Cerebellum (tissue), 4 donors: ENCODE measurements at places on chromosomes 2 and 18. TPM values are rescaled to one million over a fixed set of nuclear protein-coding genes. Genes with fewer than 3 reads are reported as not detected.

Gene DSG4
- total RNA-seq, result not detected

- no peak for DNase-seq
Observed at GRCh38 chr2:10678225-10678624, 11.6 kb downstream of the NOL10 start.

DNA sequence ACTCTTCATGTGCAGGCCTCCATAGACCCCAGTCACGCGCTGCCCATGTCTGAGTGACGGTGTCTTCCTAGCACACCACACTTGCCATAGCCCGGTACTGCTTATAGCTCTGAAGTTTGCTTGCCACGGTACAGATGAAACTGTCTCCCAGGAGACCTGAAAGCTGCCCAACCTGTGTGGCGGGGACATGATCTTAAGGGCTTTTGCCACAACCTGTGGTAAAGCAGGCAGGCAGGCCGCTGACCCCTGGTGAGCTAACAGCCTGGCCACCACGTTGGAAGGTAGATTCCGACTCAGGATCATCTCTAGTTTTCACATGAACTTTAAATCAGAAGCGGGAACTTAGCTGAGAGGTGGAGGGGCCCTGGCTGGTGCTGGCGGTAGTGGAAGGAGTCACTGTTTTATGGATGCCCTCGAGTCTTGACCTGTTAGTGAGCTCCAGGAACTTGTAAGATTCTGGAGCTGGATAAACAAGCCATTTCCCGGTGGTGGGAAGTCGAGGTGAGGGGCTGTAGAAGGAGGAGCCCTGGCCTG, 153.3 kb downstream of the ZNF236 start:
- no peak for DNase-seq

GRCh38 chr2:68992933-68993332, 18.5 kb downstream of the GKN1 start:
- DNase-seq, result no peak
